ENCODE measurements at places on chromosomes 13 and 19.

DNA sequence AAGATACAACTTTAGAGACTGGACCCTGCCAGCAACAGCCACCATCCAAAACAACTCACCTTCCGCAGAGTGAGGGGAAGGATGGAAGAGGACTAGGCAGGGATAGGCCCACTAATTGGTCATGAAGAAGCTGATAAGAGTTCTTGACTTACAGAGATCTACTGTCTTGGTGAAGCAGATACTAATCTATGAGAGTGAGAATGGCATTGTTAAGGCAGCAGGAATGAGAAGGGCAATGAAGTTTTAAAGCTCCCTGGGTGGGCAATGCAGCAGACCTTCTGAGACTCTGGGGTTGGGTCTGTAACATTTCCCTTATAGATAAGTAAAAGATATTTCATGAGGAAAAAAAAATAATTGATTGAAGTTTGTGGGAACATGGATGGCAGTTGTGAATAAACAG, 63.7 kb downstream of the KLF12 start:
- DNase-seq = no peak

GRCh38 chr13:108609353-108609752, 20.1 kb upstream of the MYO16 start:
- DNase-seq = peak; percentile 19

DNA sequence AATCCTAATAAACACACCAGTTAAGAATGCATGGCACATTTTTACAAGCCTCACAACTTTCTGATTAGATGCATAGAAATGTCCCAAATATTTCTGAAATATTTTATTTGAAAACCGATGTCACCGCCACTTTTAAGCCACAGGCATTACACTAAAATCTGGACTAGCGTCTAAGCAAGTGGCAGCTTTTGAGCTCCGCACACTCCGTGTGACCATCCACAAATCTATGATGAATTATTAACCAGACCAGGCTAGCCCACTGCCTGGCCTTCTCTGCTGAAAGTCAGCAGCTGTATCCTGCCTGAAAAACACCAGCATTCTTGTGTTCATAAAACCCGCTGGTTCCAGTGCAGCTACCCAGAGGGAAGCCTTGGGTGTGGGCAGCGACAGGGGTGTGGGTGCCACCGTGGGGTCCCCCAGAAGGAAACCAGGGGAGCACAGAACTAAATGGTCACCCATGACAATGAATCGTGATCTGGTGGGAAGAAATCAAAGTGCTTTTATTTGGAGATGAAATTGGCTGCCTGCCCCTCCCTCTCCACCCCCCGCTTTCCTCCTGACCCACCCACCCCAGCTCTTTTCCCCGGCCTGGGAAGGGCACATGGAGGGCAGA, 13.8 kb downstream of the RASA3 start:
- DNase-seq = peak; percentile 73

- no peak for DNase-seq
These were observed 11.6 kb downstream of the ADPRHL1 start for GRCh38 chr13:113441661-113442060.

DNA sequence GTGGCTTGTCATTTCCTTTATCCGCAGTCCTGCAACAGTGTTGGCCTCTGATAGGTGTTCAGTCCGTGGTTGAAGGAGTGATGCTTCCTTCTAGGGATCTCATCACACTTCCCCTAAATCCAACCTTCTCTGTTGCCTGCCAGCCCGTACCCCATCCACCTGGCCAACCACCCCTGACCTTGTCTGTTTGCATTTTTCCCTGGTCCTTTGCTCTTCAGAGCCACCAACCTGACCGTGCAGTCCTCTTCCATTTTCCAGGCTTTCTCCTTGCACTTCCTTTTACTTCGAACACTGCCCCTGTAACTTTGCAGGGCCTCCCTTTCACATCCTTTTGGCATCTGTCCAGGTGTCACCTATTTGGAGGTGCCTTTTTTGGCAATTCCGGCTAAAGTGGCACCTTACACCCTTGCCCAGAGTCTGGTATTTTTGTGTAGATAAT, 696 bp downstream of the ZNF460 start:
- DNase-seq = peak; percentile 27

GRCh38 chr13:111949311-111949710, 117.6 kb upstream of the SOX1 start:
- no peak for DNase-seq

- DNase-seq = no peak
These were observed 10.1 kb downstream of the FOSB start for GRCh38 chr19:45477713-45478453.

GRCh38 chr19:41031916-41032315, 40.8 kb downstream of the CYP2B6 start:
- no peak for DNase-seq

- no peak for DNase-seq
These were observed 9.8 kb downstream of the MCF2L start for GRCh38 chr13:112978561-112979405.

DNA sequence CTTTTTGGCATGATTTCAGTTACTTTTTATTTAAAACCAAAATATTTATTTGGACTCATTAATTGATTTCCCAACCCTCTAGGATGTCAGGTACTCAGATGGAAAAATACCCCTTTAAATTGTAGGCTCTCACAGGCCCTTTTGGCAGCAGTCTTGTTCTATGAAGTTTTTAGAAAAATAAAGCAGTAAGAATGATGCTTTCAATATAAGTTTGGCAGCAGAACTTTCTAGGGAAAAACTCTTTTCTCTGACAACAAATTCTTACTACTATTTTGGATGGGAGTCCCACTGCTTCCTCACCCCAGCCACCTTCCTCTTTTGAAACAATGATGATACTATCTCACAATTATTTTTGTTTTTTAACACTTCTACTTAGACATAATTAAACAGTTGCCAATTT, 581.6 kb upstream of the SGCG start:
- DNase-seq = no peak

GRCh38 chr13:45310341-45311131, 30.4 kb downstream of the TPT1 start:
- DNase-seq = no peak

DNA sequence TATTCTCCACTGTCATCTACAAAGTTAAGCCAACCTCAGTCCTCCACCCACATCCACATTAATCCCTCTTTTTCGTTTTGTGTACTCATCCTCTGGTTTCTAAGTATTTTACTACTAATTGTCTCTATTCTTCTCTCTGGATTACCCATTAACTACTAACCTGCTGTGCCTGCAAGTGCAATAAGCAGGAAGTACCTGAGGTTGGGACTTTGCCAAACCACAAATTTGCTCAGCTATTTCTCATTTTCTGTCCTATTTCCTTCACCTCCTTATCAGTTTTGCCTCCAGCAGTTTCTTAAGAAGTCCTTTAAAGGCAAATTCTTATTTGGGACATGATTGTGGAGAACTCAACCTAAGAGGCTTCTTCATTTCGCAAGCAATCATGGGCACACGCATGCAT, 1708.9 kb downstream of the SLITRK5 start:
- DNase-seq = no peak

All from cardiac fibroblast (primary cell).